ENCODE measurements at places on chromosomes 11 and 22.

- DNase-seq, result no peak
These were observed 61.1 kb downstream of the OSBP2 start for GRCh38 chr22:30755759-30756124.

DNA sequence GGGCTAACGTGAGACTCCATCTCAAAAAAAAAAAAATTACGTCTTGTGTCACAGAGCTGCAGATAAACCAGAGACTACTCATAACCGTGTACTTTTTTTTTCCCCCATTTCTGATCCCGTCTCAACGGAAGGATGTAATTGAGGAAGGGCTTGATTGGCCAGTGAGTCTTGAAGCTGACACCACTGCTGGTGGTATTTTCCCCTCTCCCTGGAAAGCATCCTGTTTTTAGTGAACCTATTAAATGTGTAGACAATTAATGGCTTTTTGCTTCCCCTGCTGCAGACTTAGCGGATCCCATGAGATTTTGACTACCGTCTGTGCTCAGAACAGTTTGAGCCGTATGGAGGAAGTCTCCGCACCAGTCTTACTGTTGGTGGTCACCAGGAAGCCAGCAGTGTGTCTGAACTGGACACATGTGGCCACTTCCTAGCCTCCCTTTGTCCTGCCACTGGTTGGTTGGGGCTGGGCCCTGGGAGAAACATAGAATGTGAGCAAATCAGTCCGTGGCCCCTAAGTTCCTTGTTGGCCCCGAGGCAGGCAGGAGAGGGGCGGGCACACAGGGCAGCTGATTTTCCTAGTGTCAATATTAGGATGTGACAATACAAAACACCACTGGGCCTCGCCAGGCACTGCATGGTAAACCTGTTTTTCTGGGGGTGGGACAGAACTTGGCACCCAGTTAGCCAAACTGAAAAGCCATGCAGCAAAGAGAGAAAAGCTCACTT is 3.1 kb downstream of the BIK start:
- DNase-seq, result no peak

DNA sequence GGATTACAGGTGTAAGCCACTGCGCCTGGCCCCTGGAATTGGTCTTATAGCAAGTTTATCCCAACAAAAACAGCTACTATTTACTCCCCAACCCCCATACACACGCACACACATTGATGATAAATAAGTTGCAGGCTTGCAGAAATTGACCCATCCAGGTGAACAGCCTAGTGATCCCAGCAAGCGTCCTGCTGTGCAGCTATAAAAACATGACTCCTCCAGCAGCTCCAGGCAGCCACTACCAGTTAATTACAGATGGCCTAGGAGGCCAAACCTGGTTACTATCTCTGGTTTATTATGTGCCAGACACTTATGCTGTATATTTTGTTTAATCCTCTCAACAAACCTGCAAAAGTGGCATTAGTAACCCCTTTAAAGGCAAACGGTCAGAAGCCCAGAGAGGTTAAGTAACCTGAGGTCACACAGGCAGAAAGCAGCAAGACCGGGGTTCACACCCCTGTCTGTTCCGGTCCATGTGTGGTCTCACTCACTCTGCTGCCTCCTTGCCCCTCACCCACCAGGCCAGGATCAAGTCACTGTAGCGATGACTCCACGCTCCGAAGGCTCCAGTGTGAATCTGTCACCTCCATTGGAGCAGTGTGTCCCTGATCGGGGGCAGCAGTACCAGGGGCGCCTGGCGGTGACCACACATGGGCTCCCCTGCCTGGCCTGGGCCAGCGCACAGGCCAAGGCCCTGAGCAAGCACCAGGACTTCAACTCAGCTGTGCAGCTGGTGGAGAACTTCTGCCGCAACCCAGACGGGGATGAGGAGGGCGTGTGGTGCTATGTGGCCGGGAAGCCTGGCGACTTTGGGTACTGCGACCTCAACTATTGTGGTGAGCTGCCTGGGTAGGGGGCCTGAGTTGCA is 6.6 kb downstream of the F2 start:
- no peak for DNase-seq

- DNase-seq, result no peak
These were observed 138.5 kb downstream of the ARHGAP42 start for GRCh38 chr11:100825626-100826025.

DNA sequence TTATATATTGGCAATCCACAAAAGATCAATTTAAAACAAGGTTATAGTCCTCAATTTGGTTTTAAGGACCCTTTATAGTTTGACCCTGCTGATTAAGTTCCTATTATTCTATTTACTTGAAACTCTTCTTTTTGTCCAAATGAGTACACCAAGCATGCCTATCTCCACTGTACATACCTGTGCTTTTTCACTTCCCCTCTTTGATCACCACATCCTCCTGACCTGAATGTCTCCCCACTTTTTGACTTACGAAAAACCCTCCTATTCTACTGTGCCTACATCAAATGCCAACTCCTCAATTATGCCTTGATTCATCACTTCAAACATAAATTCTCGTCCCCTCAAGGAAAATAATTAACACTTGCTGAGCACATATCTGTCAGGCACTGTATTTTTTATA is 113.5 kb downstream of the SOX6 start:
- no peak for DNase-seq

DNA sequence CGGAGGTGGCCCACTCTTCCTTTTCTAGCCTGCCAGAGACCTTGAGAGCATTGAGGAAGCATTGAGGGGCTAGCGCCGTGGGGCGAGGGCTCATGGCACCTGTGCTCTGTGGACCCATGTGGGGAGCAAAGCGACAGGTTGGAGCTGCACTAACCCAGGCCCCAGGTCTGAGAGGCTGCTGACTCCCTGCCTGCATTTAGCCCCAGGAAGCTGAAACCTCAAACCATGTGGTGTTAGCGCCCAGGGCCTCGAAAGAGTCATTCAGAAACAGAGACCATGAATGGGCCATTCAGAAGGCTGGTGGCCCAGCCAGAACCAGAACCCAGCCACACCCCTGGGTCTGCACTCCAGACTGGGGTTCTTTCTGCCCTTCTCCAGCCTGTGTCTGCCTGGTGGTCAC is 88.6 kb downstream of the BCR start:
- no peak for DNase-seq

DNA sequence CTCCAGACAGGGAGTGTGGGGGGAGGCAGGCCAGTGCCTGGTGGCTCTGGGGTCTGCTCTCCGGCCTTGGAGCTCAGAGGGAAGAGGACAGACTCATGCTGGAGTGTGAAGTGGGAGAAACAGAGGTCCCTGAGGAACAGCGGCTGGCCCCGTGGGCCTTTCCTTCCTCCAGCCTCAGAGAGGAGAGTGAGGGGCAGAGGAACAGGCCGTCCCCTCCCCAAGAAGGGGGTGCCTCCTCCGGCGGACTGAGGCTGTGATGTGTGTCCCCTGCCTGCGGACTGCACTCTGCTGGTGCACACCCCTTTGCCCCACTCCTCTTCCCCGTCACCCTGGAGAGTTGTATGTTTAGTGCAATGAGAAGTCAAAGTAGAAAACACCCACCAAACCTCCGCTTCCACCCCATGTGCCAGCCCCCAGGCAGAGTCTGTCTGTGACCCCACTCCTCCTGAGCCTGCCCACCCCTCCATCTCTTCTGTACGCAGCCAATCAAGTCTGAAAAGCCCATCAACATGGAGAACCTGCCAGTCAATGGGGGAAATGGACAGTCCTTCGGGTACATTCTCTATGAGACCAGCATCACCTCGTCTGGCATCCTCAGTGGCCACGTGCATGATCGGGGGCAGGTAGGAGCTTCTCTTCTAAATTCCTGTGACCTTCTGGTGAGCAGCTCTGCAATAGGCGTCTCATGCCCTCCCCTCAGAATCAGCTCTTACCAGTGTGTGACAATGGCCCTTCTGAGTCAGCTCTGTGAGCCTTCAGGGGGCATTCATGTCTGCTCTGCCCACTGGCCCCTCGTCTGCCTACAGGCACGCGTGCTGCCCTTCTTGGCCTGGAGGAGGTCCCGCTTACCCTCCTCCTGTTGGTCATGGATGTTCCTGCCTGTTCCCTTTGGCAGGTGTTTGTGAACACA is 39.0 kb downstream of the GLB1L2 start:
- no peak for DNase-seq

DNA sequence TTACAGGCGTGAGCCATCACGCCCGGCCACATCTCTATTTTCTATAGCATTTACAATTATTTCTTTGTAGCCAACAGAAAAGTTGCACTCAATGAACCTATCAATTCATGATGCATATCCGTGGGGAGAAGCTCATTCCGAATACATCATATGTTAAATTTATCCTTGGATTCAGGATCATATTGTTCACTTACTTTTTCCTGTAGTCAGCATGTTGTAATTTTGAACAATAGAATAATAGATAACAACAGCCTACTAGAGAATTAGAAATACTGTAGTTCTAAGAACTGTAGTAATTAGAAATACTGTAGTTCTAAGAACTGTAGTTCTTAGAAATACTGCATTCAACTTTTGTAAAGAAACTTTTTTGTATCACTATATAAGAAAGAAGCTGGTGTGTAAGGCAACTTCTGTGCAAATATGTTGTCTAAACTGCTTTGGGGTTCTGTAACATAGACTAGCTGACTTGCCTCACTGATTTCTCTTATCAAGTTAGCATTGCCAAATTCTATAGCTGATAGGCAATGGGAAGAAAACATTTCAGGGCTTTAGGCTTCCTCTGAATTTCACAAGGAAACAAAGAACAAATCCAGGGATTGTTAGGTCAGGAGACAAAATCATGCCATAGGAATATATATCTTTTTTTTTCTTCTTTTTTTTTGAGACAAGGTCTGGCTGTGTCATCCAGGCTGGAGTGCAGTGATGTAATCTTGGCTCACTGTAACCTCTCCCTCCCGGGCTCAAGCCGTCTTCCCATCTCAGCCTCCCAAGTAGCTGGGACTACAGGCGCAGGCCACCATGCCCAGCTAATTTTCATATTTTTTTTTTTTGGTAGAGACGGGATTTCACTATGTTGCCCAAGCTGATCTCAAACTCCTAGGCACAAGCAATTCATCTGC is 91.9 kb downstream of the CSTPP1 start:
- DNase-seq, result no peak

DNA sequence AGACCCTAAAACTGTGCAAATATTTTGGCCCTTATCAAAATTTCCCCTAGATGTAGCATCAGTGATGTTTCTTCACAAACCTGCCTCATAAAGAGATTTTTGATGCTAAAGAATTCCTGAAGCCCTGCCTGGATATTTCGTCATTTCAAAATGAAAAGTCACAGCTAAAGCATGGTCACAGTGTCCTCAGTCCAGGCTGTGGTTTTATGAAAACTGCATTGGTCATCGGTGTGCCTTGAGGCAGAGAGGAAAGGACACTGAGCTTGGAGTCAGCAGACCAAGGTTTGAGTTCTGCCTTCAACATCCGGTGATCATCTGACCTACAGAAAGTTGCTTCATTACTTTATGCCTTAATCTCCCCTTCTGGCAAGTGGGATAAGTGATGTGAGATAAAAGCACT is 34.8 kb upstream of the ALKBH3 start:
- DNase-seq, result no peak

DNA sequence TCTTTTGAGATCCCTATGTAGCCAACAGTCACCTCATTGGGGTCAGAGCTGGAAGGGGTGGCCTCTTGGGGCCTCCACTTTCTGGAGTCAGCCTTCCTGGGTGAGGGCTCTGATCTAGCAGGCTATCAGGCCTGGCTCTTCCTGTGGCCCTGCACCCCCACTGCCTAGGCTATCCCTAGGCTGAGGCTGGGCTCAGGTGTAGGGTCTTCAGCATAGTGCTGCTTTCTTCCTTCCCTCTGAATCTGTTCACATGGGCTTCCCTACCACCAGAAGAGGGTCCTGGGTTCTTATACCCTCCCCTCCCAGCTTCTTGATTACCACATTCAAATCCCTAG is 456 bp upstream of the SPI1 start:
- DNase-seq, result no peak

- no peak for DNase-seq
These were observed 70.5 kb downstream of the RPUSD4 start for GRCh38 chr11:126140926-126141280.

DNA sequence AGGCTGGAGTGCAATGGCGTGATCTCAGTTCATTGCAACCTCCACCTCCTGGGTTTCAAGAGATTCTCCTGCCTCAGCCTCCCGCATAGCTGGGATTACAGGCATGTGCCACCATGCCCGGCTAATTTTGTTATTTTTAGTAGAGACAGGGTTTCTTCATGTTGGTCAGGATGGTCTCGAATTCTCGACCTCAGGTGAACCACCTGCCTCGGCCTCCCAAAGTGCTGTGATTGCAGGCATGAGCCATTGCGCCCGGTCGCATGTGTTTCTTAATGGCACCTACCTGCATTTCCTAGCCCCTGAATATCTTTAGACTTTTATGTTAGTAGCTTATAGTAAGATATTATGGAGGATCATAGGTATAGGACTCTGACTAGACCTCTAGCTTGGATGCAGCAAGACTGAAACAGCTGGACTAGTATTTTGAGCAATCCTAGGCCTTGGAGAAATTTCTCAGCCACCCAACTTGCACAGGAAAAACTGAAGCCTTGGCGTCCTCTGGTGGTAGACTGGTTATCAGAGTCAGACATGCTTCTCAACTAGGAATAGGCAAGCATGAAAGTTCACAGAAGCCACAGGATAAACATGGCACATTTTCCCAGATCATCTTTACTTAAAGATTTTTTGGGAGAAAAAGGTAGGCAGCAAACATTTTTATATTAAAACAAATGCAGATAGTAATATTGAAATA is 22.7 kb upstream of the C1QTNF4 start:
- no peak for DNase-seq

- DNase-seq, result no peak
These were observed 994 bp downstream of the TAGLN start for GRCh38 chr11:117199916-117200812.

DNA sequence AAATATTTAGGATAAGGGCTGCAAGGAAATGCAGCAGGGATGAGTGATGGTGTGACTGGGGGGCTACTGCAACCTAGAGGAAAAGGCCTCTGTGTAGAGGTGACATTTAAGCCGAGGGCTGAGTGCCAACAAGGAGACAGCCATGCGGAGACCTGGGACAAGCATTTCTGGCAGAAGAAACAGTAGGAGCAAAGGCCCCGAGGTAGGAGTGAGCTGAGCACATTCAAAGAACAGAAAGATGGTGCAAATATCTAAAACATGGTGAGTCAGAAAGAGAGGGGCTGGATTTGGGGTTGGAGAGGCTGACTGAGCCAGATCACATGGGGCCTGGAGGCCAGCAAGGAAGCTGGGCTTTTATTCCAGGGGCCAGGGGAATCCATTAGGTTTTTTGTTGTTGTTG is 55.1 kb upstream of the INCENP start:
- DNase-seq, result no peak

DNA sequence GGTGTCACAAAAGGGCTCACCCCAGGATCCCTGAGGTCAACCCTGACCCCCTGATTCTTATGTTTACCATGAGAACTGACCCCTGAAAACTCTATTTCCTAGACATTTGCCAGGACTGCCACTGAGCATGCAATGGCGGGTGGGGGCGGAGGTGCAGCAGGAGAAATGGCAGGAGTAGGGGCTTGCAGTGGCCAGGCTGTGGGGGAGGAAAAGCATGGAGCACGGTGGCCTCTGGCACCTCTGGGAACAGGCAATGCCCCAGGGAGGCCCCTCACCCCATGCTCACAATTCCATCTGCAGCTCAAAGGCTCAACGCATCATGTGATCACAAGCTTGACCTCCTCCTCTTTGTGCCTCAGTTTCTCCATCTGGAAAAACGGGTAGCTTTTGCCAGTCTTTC is 46.5 kb upstream of the FGF3 start:
- no peak for DNase-seq
